ENCODE measurements at places on chromosomes 5 and 9. TPM values are rescaled to one million over a fixed set of nuclear protein-coding genes. Genes with fewer than 3 reads are reported as not detected.

Gene GRIA1
- total RNA-seq, result 1.8 TPM

Gene PDCD1LG2
- total RNA-seq, result 6.9 TPM

DNA sequence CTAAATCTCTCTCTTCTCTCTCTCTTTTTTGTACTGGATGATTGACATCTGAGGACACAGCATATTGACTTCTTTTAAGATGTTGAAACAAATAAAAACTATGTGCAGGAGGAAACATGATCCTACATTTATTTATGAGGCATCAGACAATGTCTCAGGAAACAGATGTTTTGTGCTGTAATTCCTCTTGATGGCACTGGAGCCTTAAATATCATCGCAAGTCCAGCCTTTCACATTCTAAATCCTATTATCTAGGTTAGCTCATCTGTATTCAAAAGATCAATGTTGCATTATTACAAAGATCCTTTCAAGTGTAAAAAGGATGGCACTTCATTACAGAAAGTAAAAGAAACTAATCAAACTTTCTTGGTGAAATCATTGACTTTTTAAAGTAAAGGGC lies 63.9 kb downstream of the MAT2B start:
- peak; percentile 79 for DNase-seq

DNA sequence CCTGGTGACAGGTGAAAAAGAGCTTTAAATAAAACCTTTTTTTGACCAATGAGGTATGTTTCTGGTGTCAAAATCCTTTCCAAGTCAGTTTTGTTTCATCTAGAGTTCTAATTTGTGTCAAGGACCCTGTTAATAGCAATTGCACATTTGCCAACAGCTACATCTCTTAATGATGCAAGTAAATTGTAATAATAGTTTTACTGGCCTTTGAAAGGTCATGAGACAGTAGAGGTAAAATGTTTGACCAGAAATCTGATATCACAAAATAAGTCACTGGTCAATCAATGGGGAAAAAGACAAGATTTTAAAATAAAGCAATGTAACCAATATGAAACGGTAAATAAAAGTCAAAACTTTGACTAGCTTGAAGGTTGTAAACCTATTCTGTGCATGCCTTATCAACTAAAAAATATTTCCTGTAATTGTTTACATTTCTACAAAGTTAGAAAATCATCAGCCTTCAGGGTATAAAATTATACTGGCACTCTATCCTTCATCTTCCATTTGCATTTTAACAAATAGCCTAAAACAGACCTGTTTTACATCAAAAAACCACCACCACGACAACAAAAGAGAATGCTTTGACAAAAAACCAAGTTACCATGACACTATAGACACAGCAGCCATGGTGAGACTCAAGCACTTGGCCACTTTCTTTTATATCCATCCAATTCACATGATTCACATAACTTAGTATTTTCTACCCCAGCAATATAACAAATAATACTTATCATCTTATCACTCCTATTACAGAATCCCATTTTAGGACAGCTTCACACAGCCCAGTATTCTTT lies 3.0 kb downstream of the NADK2 start:
- no peak for DNase-seq

DNA sequence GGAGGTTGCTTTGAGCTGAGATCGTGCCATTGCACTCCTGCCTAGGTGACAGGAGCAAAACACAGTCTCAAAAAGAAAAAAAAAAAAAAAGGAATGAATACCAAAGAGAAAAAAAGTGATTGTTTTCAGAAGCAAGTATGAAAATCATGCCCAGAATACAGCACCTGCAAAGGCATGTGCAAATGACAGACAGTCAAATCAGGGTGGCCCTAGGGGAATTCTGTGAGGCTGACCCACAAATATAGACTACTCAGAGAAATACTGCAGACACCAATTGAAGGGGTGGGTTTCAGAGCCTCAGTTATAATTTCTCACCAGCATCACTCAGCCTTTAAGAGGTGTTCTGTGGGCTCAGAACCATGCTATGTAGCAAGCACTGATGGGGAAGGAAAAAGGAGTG lies 28.6 kb downstream of the DCAF12 start:
- no peak for DNase-seq
